Lung (tissue), 17 donors: ENCODE measurements at places on chromosomes 6 and 20.

DNA sequence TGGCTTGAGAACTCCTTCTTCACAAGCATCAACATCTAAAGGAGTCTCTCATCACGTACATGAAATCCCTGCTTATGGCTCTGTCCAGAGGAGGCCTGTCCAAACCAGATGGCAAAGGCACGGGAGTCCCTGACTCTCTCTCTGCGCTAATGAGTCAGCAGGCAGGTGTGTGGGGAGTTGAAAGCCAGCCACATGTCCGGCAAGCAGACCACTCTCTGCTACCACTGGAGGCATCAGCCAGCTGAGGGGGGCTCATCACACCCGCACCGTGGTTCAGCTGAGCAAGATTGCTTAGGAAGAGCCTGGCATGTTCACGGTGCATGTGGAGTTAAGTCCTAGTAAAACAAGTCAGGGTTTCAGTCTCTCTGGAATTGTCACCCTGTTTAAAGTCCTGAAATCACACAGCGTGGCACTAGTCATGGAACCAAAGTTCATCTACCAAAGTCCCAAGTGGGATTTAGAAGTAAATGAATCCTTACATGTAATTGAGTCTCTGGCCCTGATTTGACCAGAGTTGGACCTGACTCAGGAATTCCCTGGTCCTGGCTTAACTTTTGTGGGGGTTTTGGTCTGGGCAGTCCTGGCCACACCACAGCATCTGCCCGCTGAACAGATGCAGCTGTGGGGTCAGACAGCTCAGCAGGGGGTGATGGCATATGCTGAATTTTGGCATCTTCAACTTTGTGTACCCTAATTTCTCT is 155.2 kb upstream of the RIN2 start:
- no peak for DNase-seq

DNA sequence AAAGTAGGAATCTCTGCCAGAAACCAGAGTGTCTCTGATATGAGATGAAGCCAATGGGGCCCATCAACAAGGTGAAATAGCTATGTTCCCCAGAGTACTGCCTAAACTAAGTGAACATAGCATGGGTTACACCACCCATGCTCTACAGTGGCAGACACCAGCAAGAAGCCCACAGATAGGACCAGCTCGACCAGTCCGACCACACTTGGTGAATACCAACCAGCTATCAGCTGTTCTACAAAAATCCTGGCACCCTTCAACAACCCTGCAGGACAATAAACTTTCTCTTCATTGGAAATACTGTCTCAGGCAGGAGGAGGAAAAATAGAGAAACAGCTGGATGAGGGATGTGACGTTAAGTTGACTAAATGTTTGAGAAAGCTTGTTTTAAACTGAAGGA is 311.4 kb downstream of the EPM2A start:
- no peak for DNase-seq

GRCh38 chr20:49507741-49508434 is 25.4 kb upstream of the KCNB1 start:
- DNase-seq, result no peak

DNA sequence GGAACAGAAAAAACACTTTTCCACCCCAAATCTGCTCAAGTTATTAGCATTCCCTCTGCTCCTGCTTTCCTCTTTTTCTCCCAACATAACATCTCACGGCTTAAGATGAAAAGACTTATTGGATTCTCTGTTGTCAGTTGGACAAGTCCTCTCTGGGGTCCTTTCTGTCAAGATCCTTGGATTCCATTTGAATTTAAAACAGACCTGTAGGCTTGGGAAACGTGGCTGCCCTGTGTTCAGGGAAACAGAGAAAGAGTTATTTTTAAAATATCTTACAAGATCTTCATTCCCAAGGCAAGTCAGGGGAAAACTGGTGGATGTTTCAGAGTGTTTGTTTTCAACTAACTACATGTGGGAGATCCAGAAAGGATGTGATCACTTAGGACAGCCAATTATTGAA is 322.9 kb downstream of the SAMD5 start:
- no peak for DNase-seq

DNA sequence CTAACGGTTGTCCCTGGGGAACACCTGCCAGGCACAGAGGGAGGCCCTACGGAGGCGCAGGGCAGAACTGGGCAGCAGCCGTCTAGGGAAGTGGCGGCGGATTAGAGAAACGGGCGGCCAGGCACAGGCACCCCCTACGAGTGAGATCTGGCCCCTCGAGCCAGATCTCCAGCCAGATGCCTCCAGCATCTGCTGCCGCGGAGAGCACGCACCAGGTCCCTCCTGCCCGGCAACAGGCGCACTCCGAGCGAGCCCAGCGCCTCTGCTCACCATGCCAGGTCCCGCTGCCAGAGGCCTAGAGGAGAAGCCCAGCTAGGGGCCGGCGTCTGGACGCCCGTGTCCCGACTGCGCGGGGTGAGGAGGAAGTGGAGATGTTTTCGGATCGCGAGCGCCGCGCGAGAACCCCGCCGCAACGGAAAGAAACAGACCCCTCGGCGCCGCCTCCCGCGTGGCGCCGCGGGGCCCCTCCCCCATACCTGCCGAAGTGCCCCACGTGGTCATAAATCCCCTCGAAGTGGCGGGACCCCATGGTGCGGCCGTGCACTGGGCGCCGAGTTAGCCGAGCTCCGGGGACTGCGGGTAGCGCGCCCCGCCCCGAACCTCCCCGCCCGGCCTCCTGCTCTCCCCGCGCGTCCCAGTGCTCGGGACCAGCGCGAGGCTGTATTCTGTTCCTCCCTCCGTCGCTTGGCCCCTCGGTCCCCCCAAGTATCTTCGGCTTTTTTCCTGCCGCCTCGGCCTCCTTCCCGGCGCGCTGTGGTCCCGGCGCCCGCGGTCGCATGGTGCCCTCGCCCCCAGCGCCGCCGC is at the start of gene SLC22A16:
Gene SLC22A16 (minus strand): TSS at position 568 of the 804 bp plus-strand sequence. CDS start 39 bp downstream, at position 529.
- DNase-seq, result peak; percentile 25

DNA sequence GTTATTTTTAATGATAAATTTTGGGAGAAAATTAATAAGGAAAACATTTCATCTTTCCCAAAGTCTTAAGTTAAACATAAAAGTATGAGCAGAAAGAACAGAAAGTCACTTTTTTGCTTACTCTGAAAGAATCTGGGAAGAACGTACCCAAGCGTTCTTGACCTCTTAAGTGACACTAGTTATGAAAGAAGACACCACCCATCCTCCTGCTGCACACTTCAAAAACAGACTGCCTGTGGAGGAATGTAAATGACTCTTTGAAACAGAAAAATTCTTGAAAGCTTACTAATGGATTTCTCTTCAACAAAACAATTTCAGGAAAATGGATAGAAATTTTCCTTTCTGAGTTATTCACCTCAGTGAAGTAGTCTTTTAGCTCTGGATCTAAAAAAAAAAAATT is 227.7 kb downstream of the MEI4 start:
- no peak for DNase-seq

DNA sequence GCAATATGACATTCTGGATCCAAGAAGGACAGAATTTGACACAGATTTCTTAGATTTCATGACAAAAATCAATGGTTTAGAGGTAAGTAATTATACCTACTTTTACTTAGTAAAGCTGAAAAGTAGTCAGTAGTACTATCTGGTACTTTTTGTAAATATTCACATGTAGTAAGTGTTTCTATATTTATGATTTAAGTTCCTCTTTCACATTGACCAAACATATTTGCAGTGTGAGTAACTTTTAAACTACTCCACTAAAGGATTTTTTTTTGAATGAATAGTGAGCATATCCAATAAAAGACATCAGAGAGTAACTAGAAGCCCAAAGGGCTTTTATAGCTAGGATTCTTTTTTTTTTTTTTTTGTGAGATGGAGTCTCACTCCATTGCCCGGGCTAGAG is 60.8 kb downstream of the DNAH8 start:
- DNase-seq, result no peak

- no peak for DNase-seq
Observed at GRCh38 chr6:109304284-109305015, 77.8 kb downstream of the CD164 start.

DNA sequence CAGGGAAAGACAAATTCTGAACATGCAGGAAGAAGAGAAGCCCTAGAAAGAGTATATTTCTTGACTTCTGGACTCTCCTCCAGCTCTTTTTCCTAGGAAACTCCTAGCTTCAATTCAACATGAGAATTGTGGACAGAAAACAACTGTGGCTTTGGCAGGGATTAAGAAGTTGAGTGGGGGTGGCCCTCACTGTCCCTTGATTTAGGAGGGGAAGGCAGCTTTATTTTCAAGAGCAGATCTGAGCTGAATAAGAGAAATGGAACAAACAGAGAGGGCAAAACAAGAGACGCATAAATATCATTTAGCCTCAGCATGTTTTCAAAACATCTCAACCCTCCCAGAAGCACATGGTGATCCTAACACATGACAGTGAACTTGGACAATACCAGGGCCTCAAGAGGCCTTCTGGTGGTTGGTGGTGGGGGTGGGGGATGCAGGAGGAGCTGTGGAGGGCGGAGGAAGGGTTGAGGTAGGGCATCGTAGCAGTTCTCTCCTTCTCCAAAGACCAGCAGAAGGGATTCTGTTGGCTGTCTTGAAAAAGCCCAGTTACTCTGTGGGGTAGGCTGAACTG is 21.1 kb upstream of the TAGAP start:
- no peak for DNase-seq

GRCh38 chr6:103313432-103313831 is 1546.3 kb downstream of the HACE1 start:
- no peak for DNase-seq

GRCh38 chr6:114588726-114589125 is 245.9 kb upstream of the HS3ST5 start:
- DNase-seq, result no peak

- DNase-seq, result no peak
Observed at GRCh38 chr6:89555806-89556205, 82.7 kb downstream of the LYRM2 start.

DNA sequence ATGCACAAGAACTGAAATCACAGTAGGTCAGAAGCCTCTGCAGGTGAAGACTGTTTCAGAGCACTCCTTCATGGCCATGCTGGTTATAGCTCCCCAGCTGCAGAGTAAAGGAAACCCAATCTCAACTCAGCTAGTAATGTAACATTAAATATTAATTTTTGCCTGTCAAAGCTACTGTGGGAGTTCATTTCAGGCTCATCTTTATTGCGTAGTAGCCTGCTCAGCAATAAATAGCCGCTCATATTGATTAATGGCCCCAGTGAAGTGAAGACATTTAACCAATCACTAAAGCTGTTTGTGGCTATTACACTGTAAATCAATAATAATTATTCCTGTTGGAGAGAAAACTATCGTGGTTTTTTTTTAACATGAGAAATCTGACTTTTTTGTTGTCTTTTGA is 101.7 kb downstream of the FRK start:
- no peak for DNase-seq

DNA sequence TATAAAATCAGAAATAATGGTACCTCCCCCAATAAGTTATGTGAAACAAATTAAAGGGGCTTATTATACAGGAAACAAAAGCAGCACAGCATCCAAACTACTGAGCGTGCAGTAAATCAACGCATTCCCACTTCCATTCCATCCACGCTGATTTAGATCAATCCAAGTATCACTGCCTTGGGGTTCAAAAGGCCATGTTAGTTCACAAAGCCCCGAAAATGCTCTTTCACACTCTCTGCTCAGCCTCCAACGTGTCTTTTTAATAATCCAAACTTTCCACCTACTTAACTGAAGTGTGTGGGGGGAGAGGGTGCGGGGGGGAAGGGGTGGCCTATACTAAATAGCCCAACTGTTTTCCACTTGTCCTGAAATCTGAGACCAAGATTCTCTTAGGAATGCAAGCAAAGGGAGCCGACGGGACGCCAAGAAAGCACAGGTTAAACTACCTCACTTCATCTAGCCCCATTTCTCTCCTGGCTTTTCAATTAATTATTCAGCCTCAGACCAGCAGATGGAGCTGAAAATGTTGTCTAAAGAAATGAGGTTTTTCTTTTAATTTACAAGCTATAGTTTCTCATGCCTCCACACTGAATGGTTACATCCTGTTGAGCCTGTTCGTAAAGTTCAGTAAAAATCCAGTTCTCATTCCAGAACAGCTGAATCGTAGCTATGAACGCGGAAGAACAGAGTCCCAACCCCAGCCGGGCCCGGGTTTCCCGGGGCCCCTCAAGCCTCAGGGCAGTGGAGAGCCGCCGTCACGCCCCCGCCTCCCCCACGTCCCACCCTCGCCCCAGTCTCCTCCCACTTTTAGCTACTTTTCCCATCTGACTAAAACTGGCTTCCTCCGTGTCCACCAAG is 1.0 kb upstream of the NXT1 start:
- peak; percentile 94 for DNase-seq

GRCh38 chr20:8662433-8662954 is 406.4 kb upstream of the PLCB4 start:
- no peak for DNase-seq

DNA sequence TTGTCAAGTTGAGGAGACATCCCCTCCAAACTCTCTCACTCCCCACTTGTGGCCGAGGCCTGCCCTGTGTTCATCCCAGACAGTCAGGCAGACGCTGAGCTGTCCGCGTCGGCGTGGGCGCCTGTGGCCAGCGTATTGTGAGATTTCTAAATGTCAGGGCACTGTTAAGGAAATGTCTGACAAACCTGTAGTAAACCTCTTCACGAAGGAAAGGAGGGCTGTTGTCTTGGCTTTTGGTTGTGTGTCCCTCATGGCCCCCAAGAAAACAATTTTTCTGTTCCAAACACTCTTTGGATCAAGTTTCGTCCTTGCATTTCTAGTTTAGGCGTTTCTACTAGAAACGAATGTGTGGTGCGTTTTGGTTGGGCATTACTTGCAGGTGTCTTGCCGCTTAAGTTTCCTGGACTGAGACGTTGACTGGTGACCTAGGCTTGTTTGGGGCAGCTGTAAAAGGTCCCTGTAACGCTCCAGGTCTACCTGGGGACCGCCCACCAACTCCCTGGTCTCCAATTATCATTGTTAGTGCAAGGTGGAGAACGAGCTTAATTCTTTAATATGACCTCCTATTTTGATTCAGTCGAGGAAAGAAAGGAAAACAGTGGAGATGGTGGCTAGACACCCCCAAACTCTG is 8.7 kb upstream of the POU3F2 start:
- no peak for DNase-seq

DNA sequence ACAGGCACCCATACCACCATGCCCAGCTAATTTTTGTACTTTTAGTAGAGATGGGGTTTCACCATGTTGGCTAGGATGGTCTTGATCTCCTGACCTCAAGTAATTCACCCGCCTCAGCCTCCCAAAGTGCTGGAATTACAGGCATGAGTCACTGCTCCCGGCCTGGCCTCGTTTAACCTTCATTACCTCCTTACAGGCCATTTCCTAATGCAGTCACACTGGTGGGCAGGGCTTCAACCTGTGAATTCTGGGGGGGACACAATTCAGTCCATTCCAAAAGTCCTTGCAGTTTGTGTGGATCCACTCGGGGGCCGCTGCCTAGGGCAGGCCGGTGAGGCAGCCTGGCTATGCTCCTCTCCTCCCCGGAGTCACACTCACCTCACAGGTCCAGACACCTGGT is 112.4 kb upstream of the SNX9 start:
- no peak for DNase-seq

GRCh38 chr6:148868901-148869300 is 122.1 kb downstream of the UST start:
- DNase-seq, result no peak

- peak; percentile 47 for DNase-seq
Observed at GRCh38 chr6:21103626-21104224, 489.8 kb upstream of the SOX4 start.

DNA sequence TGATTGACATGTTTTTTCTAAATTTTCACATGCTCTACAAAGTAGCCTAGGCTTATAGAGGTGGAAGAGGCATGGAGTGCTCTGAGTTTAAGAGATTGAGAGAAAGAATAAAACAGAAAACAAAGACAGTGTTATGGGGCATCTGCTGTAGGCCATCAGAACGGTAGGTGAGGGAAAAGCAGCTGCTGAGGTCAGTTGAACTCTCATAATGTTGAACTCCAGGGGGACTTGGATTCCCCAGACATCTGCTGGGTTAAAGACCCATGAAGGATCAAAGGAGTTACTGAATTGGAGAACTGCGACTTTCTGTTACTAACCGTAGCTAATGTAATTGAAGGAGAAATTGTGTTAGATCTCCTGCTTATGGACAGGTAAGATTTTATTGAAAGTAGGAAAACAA is 333.9 kb downstream of the TFAP2B start:
- no peak for DNase-seq
